ENCODE measurements at places on chromosomes 1 and 21.

- DNase-seq, result peak; percentile 41
These were observed 160.2 kb downstream of the ADSS2 start for GRCh38 chr1:244291236-244292201.

DNA sequence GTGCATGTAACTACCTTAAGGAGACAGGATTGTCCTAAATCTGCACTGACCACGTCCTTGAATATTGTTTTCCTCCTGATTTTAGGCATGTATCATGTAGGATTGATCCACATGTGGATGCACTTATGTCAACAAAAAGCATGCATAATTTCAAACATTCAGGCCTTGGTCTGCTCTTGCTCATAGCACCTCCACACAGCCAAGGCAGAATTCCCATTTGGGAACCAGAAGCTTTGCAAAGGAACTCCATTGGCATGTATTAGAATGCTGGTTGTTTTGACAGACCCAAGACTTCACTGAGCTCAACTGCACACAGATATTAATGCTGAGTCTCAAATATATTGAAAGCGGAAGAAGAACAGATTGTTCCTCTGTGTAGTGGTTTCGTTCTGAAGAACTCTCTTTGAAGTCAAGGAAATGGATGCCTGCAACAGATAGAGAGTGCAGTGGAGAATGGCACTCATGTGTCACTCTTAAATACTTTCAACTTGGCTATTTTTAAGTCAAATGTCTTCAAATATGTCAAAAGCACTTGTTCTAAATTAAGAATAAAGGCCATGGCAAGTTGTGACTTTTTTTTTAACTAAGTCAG is 387.6 kb downstream of the LTN1 start:
- peak; percentile 8 for DNase-seq

DNA sequence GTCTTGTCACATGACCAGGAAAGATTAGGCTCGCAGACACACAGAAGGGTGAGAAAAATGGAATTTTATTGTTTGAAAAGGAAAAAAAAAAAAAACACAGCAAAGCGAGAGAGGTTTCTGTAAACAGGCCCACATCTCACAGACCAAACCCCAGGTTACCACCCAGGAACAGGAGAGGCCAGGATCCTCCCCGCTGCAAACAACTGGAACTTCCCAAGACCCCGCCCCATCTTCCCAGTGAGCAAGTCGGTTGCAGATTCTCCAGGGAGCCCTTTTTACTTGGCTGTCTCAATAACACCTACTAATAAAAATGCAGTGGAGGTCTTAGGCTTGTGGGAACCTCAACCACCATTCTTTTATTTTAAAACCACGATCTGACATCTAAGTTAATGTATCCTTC is 84.7 kb upstream of the ETS2 start:
- DNase-seq, result no peak

DNA sequence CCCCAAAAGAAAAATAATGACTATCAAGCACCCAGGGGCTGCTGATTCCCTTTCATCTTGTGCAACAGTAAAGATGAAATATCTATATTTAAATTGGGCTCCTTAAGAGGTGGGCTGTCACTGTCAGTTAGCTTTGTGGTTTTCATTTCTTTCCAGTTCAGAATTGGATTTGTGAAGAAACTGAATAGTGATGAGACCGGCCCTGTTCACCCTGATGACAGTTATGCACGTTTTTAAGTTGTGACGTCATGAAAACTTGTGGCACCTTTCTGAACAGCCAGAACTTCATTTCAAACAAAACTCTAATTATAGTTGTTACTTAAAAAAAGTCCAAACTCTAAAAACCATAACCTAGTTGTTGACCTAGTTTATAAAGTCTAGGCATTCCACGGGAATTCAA is 125.9 kb downstream of the RUNX1 start:
- no peak for DNase-seq

Measured in DND-41 (cell line).